ENCODE measurements at places on chromosomes 5 and 9.

GRCh38 chr5:40227931-40228330, 451.8 kb upstream of the PTGER4 start:
- no peak for DNase-seq

GRCh38 chr5:82993416-82993815, 83.8 kb downstream of the TMEM167A start:
- no peak for DNase-seq

- DNase-seq: no peak
Observed at GRCh38 chr9:120490888-120491595, 88.9 kb downstream of the CDK5RAP2 start.

- DNase-seq: no peak
Observed at GRCh38 chr9:137412431-137412830, 10.5 kb downstream of the EXD3 start.

- peak; percentile 49 for DNase-seq
Observed at GRCh38 chr5:94968507-94969095, 316.3 kb downstream of the MCTP1 start.

- no peak for DNase-seq
Observed at GRCh38 chr9:76891874-76892273, 14.0 kb downstream of the PRUNE2 start.

DNA sequence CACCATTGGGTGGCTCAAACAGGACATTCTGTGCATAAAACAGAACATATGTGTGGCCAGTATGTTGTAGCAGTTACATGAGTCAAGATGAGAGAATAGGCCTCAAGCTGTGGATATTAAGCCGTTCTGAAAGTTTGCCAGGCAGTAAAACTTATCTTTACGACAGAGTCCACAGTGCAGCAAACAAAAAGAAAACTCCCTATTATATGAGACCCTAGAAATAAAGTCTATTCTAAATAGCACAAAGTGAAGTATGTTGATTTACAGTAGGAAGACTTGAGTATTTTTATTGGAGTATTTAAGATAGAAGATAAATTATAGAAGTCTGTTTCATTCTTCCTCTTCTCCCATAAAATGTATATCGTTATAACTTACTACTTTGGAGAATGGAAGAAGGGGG, 271.5 kb downstream of the ADGRV1 start:
- peak; percentile 55 for DNase-seq

- no peak for DNase-seq
Observed at GRCh38 chr5:159906943-159907342, 9.3 kb upstream of the ADRA1B start.

GRCh38 chr5:2005101-2006041, 122.6 kb upstream of the IRX4 start:
- DNase-seq: no peak

GRCh38 chr9:76634356-76635054, 129.7 kb upstream of the PCA3 start:
- no peak for DNase-seq

GRCh38 chr5:133232435-133232834, 180.6 kb downstream of the HSPA4 start:
- DNase-seq: no peak

DNA sequence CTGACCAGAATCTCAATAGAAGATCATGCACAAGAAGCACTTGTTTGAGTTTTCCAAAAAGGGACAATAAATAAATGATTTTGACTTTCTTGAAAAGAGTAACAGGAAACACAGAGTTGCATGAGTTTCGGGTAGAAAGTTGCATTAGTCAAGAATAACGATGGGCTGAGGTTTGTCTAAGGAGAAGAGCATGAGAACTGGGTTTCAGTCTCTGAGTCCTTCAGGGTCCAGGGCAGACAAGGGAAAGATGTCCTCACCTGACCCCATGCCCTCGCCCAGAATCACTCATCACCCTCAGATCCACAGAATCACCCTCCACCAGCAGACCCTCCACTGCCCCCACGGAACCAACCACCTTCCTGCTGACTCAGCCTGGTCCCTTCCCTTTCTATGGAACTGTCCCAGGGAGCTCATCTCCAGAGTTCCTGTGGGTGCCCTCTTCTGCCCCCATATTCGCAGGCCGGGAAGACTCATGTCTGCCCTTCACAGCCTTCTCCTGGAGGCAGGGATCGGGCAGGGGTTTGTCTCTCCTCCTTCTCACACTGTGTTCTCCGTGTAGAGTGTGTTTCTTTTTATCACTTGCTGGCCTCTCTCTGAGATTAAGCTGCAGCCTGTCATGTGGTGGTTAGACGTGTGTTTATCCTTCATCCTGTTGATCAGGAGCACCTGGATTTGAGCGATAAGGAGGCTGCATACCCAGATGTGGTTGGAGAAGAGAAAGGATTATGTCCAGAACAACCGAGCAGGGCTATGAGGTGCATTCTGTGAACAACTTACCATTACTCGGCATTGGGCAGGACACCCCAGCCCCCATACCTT, 442.6 kb downstream of the MAT2B start:
- DNase-seq: no peak

DNA sequence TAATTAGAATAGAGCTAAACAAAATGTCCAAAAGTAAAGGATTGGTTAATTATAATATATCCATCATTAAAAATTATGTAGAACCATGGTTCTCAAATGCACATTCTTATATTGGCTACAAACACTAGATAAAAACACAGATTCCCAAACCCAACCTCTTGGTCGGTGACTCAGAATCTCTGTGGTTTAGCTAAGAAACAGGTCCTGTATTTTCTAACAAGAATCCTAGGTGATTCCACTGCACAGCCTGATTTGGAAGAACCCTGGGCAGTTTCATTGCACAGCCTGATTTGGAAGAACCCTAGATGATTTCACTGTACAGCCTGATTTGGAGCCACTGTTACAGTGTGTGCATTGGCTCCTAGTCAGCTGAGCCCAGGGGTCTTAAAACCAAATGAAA, 67.9 kb downstream of the KIAA1958 start:
- no peak for DNase-seq

- DNase-seq: no peak
Observed at GRCh38 chr5:113203916-113204315, 227.3 kb downstream of the DCP2 start.

DNA sequence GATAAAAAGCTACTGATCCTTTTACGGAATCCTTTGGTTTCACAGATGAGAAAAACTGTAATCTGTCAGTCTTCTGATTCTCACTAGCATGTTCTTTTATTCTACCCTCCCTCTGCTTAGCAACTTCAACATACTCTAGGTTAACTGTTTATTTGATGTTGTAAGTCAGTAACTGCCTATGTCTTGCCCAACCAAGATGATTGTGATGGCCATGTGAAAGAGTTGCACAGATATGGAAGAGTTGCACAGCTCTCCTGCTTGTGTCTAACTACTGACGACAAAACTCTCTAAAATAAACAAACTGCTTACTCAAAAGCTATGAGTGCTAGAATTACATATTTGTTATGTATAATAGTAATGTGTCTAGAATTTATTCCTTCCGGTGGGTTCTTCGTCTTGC, 227.3 kb upstream of the DAB2 start:
- no peak for DNase-seq

GRCh38 chr5:143376911-143377813, 26.3 kb downstream of the NR3C1 start:
- no peak for DNase-seq

DNA sequence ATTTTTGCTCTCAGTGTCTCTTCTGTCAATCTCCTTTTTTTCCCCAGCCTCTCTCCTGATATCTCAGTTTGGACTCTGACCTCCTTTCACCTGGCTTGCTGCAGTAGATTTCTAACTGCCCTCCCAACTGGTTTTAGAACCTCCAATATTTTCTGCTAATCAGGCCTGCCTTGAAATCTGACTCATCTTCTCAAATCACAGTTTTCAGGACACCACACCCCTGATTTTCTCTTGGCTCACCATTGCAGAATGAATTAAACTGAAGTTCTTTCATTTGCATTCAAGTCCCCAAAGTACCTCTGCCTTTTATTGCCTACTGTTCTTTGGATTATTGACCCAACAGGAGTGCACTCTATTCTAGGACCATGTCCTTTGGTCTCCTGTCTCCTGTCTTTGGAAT, 310.4 kb upstream of the TRPC7 start:
- no peak for DNase-seq

DNA sequence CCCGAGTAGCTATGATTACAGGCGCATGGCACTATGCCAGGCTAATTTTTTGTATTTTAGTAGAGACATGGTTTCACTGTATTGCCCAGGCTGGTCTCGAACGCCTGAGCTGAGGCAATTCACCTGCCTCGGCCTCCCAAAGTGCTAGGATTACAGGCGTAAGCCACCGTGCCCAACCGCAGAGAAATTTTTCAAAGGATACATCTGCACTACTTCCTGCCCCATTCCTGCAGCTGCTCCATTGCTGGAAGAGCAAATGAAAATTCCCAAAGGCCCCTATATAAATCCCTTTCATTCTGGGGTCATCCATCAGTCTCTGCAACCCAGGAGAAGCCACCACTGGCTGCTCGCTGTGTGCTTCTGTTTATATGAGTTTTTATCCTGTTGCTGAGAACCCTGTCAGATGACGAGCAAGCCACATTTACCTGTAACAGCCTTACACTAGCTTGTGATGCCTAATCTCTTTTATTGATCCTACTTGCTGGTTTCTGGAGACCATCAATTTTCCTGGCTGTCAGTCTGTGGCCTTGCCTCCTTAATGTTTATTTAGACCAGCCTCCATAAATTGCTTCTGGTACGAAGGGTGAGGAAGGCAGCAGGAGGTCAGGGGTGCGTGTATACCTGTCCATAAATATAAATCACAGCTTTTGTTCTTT, 925.3 kb downstream of the TLE4 start:
- no peak for DNase-seq

DNA sequence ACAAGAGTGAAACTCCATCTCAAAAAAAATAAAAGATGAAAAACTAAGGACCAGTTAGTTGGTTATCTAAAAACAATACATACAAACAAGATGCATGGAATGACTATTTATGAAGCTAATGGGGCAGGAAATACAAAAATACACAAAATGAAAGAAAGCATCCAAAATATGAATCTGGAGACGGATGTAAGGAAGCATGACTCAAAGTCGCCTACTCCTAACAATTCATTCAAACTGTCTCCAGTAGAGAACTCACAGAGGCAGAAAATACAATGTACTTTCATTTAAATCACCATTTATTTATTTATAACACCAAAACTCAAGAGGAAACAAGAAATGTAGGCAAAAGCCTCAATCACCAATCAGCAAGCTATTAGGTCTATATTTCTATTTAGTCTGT, 68.4 kb downstream of the SCAI start:
- no peak for DNase-seq

- DNase-seq: no peak
Observed at GRCh38 chr5:81297531-81297930, 3.9 kb upstream of the ZCCHC9 start.

- DNase-seq: no peak
Observed at GRCh38 chr5:33850100-33850594, 41.6 kb downstream of the ADAMTS12 start.

DNA sequence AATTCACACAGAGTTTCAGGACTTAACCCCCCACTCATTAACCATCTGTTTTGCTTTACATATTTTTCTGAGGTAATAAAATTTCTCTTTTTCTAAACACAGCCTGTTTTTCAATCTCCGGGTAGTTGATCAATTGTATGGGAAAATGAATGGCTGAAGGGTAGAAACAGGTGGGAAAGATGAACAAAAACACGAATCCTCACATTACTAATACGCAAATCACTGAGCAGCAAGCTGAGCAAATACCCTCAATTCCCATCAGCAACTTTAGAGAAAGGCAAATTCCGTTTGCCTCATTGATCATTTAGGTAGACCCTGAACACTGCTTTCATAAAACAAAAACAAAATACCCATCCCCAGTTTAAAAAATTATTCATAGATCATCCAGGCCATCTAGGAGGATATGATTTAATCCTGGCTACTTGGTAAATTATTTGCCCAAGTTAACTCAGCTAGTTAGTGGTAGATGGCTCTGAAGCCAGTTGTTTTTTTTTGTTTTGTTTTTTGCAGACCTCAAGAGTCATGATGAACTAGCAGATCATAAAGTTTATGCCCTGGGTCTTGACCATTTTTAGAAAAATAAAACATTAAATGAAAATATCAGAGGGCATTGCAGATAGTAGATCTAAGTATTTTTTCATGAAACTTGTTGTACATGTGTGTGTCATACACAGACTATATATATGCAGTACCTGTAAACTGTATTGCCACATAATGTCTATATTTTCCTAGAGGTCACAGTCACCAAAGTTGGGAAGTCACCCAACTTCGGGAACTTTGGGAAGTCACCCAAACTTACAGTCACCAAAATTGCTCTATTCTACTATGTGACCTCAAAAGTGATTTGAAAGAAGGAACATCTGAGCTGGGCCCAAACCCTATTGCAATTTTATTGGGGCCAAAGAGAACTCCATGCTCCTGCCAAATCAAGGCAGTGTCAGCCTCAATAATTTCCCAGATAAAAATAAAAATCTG, 1.6 kb upstream of the CD274 start:
- DNase-seq: no peak

- DNase-seq: no peak
Observed at GRCh38 chr5:75439276-75439675, 72.2 kb downstream of the CERT1 start.

DNA sequence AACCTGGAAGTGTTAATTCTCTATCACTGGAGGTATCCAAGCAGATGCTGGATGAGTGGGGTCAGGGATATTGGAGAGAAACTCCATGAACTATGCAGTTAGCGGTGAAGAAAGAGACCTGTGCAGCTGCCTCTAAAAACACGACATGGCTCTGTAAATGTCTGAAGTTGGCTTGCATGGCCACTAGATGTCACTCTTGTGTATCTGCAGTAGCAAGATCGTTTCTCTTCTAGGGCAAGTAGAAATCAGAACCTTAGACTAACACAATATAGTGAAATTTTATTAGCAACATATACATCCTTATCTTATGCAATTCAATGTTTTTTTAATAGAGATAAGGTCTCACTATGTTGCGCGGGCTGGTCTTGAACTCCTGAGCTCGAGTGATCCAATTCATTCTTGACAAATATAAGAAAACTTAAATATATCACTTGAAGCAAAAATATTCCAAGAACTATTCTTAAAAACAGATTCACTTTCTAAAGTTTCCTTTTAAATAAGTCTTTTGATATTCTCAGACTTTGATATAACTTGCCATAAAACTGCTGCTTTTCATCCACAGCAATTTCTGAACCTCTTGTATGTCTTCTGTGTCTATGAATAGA, 2.9 kb downstream of the OR2S2 start:
- DNase-seq: peak; percentile 55
